ENCODE measurements at places on chromosomes 1 and 21.

- DNase-seq: peak; percentile 26
These were observed 420.3 kb downstream of the NPHP4 start for GRCh38 chr1:5571861-5572401.

DNA sequence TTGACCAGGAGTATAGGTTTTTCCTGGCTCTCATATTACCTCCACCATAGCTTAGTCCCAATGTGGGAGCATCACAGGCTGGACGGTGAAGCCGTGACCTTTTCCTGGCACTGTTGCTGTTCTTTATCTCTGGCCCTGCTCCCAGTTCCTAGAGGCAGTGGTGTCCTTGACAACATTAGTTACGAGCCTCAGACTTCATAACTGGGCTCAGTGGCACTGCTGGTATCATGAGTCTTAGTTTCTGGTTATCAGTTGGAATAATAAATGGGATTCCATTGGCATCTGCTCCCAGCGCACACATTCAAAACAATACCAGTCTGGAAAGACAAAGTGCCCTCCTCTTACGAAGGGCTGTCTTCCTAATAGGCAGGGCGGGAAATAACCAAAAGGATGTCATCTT lies 8.0 kb downstream of the RNPEP start:
- no peak for DNase-seq

DNA sequence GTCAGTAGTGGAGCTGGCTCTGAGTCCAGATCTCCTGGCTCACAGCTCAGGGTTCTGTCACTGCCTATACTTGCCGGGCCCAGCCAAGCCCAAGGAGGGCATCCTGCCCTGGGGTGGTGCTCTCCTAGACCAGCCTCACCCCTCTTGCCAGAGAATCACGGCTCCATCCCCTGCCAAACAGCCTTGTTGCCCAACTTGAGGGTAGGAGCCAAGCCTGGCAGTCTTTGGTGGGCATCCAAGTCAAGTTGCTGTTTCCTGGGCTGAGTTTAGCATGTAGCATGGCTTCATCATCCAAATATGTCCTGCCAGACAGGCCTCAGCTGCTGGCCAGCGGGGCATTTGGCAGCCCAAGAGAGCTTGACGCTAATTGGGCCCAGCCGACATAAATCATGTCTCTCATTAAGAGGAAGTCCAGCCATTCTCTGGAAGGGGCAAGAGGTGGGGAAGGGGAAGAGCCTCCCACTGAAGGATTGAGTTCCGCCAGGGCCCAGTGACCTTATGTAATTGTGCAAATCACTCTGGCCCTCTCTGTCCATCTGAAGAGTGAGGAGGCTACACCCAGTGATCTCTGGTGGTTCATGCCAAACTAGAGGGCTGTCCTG lies 22.6 kb upstream of the TRABD2B start:
- DNase-seq: no peak

DNA sequence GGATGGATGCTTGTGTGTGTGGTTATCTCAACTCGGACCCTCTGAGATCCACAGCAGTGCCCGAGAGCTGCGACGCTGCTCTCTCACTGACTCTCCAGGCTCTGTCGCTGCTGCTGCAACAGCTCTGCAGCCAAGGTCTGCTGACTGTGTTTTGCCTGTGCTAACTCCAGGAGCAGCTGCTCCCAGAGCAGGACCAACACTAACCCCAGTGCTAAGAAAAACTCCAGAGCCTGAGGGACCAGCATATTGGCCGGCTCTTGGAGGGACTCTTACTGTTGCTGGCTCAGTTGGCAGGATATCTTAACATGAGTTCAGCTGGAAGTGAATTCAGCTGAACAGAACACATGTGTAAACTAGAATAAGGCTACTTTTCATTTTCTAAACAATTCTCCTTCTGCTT lies 4.4 kb downstream of the LCE2C start:
- no peak for DNase-seq

DNA sequence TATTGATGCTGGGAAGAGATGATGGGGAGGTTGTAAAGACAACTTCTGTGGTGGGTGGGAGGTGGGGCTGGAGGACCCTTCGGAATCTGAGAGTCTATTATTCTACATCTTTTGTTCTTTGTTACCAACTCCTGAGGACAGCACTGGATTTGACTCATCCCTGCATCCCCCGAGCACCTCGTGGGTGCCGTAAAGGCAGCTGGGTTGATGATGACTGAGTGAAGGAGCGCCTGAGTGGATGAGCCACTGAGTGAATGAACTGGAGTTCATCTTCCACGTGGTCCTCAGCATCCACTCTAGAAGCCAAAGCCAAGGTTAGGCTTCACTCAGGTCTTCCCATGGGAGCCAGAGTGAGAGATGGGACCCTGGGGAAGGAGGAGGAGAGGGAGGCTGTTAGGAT lies 77.6 kb downstream of the LRRN2 start:
- no peak for DNase-seq

GRCh38 chr1:172268237-172268636 lies 152.2 kb upstream of the C1orf105 start:
- DNase-seq: no peak

DNA sequence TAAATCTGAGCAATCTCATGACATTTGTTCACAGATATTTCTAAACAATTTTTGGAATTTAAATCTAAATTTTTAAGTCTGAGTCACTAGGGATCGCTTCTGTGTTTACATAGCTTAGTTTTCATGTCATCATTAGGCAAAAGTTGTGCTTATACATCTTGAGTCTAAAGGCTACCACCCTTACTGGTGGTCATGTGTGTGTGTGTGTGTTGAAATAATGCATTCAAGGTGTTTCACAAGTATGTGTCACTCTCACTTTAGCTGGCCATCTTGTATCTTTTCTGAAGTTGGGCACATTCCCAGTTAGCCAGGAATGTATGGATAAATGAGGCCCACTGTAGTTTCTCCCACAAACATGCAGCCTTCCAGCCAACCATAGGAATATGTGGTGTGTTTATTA lies 1162.5 kb upstream of the PRMT6 start:
- no peak for DNase-seq

GRCh38 chr1:21449906-21450305 lies 10.0 kb downstream of the NBPF3 start:
- DNase-seq: no peak

- DNase-seq: no peak
These were observed 534.6 kb downstream of the SMYD3 start for GRCh38 chr1:245972476-245972875.

DNA sequence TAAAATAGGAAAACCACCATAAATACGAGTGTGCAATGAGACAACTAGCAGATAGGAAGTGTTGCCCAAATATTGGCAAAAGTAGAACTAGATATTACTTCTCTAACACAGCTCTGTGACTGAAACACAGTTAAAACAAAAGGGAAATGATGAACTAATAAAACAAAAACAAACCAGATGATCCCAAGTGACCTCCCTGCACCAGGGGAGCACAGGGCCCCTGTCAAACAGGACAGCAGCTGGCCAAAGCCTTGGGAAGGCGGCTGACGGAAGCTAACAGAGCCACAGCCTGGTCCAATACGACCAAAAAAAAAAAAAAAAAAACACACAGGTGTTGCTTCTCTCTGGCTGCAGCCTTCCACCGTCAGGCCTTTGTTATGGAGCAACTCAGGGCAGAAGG lies 17.8 kb downstream of the ZBTB17 start:
- DNase-seq: no peak

- DNase-seq: no peak
These were observed 109.9 kb downstream of the CASZ1 start for GRCh38 chr1:10686404-10687040.

DNA sequence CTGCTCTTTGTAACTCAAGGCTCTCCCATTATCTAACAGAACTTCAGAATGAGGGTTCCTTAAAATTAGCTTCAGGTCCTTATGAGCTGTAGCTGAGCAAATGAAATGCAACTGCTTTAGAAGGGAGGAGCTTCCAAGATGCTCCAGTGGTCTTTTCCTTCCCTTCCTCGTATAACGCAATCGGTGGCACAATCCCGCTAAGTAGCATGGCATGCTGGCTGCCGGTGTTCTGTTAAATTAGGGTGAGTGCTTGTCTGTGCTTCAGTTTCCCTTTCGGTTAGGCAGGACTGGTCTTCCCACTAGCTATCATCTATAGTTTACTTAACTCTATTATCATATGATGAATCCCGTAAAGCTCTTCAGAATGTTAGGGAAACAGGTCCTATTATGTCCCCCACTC lies 917 bp downstream of the KIAA0040 start:
- DNase-seq: no peak

- DNase-seq: no peak
These were observed 51.1 kb downstream of the SLC16A1 start for GRCh38 chr1:112904831-112905261.

- no peak for DNase-seq
These were observed 15.7 kb downstream of the SSR2 start for GRCh38 chr1:156004843-156005584.

GRCh38 chr1:148318123-148318903 lies 164.8 kb downstream of the PPIAL4G start:
- peak; percentile 85 for DNase-seq

DNA sequence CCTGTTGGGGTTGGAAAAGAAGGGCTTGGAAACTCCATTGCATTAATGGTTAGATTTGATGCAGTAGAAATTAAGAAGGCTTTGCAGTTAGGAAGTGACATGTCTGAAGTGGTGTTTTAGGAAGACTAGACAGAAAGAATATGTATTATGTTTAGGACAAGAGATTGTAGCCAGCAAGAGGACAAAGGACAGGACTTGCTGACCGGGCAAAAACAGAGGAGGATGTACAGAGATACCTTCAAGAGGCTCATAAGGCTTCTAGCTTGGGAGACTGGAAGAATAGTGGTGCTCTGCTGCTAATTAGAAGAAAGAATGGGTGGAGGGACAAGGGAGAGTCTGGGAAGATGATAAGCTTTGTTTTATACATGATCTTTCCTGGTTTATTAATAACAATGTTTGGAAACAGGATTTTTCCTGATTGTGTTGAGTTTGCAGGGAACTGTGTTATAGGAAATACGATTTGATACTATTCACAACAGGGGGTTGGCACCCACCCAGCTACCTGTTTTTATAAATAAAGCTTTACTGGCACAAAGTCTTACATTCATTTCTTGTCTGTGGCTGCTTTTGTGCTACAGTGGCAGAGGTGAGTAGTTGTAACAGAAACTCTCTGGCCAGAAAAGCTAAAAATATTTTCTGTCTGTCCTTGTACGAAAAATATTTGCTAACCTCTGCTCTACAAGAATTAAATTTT lies 37.1 kb upstream of the TMCO2 start:
- DNase-seq: no peak

- no peak for DNase-seq
These were observed 27.5 kb upstream of the IGSF21 start for GRCh38 chr1:18079941-18080735.

DNA sequence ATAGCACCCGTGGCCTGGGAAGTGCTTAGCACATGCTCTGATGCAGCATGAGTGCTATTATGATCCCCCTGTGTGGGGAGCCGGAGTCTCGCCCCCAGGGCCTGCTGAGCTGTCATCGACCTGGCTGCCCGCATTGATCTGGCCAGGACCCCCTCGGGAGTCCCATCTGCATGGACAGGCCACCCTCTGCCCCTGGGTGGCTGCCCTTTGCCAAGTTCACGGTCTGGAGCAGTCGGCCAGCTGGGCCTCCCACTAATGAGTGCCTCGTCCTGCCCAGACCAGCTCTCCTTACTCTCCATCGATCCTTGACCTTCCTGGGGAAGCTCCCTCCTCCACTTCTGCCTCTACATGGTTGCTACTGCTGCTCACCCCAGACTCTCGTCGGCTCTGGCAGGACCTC lies 121.8 kb upstream of the RUNX3 start:
- DNase-seq: no peak

- DNase-seq: peak; percentile 29
These were observed 48.7 kb upstream of the COL6A2 start for GRCh38 chr21:46048926-46049889.

- DNase-seq: no peak
These were observed 20.0 kb upstream of the RNF19B start for GRCh38 chr1:32984455-32985171.

- DNase-seq: no peak
These were observed 55.3 kb downstream of the SETD4 start for GRCh38 chr21:36005018-36005417.

DNA sequence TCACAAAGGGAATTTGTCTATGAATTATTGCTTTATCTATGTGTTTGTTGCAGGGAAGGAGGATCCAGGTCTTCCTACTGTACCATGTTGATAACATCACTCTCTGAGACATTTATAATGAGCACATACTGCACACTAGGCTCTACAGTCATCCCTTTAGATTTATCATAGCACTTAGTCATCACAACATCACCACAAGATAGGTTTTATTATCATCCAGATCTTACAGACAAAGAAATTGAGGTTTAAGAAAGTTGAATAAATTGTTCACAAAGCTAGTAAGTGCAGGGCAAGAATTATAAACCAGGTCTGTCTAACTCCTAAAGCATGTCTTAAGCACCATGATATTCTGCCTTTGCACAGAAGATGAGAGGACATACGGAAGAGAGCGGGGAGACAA lies 121.1 kb upstream of the ST6GALNAC5 start:
- DNase-seq: no peak

DNA sequence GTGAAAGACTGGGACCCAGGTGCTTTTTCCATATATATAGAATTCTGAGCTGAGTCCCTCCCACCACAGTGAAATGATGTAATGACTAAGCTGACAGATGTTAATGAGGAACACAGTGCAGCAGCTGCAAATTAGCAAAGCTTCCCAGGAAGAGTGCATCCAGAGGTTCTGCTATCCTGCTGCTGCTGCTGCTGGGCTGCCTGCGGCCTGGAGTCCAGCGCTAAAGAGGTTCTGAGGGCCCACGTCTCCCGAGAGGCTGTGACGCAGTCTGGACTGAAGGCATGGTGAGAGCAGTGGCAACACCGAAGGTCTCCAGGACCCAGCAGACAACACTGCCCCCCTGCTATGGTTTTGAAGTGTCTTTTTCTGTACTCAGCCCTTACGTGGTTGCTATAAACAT lies 63.9 kb downstream of the URB2 start:
- DNase-seq: no peak

DNA sequence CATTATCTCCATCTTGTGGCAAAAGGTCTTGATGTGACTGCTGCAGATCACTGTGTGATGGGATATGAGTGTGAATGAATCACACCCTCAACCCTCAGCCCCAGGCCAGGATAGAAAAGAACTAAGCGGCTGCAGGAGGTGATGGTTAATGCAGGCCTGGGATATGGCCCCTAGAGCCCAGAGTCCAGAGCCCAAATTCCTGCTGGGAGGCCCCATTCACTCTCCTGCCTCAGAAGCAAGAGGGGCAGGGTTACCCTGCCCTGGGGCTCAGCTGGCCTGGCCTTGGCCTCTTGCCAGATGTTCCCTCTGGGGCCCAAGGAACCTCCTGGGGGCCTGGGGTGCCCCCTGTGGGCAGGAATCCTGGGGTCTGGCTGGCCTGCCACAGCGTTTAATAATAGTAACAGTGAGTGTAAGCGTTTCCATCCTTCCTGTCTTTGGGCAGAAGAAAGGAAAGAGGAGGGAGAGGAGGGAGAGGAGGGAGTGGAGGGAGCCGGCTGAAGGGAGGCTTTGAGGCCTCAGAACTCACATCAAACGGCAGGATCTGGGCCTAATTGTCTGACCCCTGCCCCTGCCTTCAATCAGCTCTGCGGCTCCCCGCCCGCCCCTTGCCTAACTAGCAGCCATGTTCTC lies 26.2 kb downstream of the DMAP1 start:
- no peak for DNase-seq

- peak; percentile 88 for DNase-seq
These were observed 2.0 kb downstream of the GFI1 start for GRCh38 chr1:92484472-92485380.

GRCh38 chr1:83897516-83897915 lies 101.4 kb downstream of the TTLL7 start:
- no peak for DNase-seq

- DNase-seq: no peak
These were observed 14.7 kb downstream of the CRP start for GRCh38 chr1:159699653-159700052.

GRCh38 chr1:6475381-6476133 lies 9.6 kb upstream of the TNFRSF25 start:
- DNase-seq: peak; percentile 92

Measured in activated CD8-positive, alpha-beta memory T cell treated with anti-CD3 and anti-CD28 coated beads, Interleukin-2, amount 50 U/mL, for 48 hours (primary cell).